ENCODE measurements at places on chromosomes 1 and 21.

DNA sequence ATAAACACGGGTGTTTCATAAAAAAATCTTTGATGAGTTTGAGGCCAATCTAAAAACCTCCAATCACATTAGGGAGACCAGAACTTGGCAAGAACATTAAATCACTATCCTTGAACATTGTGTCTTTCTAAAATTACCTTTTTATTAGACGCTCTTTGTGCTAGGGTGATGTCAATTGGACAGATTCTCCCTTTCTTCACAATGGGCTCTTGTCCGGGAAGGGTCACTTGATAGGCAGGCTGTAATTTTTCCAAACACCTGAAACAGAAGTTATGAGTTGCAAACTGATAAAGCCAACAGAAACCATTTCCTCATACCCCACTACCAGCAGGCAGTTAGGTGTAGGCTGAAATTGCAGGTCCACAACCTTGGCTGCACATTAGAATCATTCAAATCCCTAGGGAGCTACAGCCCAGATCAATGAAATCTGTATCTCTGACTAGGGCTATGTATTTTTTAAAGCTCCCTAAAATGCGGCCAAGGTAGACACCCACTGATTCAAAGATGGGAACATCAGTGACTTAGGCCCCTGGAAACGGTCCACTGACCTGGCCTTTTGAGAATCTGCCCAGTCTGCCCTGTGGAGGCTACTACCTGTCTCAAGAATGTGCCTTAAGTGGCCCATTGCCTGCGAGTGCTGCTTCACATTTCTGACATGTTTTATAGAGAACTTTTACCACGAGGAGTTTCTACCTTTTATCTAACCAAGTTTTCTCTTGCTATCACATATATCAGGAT lies 16.5 kb downstream of the EIF2D start:
- DNase-seq: no peak

DNA sequence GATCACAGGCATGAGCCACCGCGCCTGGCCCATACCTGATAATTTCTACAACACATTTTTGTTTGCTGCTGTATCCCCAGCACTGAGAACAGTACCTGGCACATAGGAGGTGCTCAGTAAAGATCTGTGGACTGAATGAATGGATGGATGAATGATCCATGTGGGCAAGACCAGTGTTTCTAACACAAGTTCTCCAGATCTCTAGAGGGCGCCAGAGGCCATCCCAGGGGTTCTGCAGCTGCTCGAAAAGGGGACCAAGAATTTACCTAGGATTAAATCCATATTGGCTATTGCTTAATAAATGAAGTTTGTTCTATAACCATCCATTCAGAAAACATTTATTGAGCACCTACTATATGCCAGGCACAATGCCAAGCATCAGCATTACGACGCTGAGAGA lies 167.7 kb downstream of the ACTL8 start:
- DNase-seq: peak; percentile 39

- peak; percentile 60 for DNase-seq
These were observed 34.9 kb downstream of the CDC14A start for GRCh38 chr1:100387209-100387608.

DNA sequence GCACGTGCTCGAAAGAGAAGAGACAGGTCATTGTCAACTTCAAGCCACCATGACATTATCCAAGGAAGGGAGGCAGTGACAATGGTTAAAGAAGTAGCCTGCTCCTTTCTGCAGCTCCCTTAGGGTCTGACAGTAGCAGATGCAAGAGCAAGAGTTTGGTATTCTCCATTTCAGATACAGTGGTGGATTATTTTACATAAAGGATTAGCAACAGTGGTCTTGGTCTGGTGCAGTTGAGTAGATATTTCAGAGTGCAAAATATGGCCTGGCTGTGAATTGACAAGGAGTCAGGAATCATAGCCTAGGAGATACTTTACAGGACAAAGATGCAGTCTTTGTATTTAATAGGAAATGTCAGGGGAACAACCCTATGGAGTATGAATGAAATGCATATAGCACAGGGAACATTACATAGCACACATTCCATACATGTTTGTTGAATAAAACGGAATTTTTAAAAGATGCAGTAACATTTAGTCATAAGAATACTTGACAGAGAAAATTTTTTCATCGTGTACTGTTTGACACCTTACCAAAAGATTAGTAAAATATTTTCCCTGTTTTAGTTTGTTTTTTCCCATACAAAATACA lies 41.8 kb downstream of the CHRM3 start:
- peak; percentile 26 for DNase-seq

- DNase-seq: no peak
These were observed 27.1 kb downstream of the AK2 start for GRCh38 chr1:33009561-33009960.

- peak; percentile 84 for DNase-seq
These were observed 196.8 kb upstream of the LMO4 start for GRCh38 chr1:87131809-87132283.

GRCh38 chr1:152481869-152482664 lies 28.5 kb upstream of the LCE5A start:
- no peak for DNase-seq

- DNase-seq: no peak
These were observed 229.5 kb downstream of the TOMM20 start for GRCh38 chr1:234899041-234899729.

DNA sequence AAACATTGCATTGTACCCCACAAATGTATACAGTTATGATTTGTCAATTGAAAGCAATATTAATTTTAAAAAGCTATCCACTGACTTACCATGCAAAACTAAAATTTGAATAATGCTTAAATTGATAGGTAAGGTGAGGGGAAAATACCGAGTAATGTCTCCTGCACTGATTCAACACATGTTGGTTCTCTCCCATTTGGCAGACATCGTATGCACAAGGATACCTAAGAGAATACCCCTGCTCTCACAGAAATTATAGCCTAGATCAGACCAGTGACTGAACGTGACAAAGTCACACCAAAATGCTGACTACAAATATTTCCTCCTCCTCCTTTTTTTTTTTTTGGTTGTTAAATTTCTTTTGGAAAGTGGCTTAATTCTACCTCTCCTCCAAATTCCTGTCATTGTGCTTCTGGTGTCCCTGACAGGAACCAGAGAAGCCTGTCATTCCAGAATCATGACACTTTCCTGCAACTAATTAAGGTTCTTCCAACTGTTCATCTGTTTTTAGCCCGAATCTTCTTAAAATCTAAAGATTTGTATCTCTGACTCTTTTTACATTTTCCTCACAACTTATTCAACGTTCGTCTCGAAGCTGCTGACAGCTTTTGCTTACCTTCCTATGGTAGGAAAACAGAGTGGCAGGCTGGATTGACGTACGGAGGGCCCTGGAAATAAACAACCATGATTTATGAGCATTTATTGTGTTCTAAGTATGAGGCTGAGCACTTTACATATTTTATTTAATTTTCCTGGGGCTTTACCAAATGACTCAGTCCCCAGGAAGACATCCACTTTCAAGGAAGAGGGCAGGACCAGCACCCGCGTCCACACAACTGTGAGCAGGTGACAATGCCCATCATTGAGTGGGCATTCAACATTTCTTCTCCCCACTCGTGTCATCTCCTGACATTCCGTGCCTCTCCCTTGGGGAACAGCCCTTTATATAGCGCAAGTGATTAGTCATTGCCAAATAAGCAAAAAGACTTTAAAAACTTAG lies 57.9 kb upstream of the KCNE2 start:
- peak; percentile 55 for DNase-seq

GRCh38 chr1:233672732-233673131 lies 58.8 kb downstream of the KCNK1 start:
- no peak for DNase-seq

DNA sequence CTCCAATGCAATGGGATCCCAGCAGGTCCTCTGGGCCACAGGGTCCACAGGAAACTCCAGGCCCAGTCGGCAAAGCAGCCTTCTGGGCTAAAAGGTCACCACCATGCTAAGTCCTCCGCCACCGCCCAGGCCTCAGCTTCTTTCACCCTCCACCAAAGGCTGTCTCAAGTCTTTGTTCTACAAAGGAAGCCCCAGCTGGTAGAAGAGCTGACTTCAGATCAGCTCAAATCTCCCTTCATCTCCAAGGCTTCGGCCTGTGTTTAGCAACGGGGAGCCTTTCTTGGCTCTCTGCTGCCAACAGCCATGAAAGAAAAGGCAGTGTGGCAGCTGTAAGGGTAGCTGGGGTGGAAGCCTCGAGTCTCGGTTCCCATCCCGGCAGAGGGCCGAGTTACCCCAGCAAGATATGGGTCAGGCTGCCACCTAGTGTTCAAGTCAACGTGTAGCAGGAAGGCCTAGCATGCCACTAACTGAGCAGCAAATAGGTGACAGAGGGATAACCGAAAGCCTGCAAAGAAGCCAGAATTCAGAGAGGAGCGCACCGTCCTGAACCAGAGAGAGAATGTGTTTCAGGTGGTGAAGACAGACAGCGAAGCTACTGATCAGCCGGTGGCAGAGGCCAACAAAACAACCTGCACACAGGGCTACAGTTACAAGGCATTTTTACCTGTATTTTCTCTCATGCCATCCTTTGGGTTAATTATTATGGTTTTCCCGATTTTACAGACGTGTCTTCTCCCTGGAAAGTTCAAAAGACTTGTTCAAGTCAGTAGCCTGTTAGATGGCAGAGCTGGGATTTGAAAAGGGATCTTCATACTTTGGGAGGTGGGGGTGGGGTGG lies 26.8 kb upstream of the CRNN start:
- peak; percentile 60 for DNase-seq

DNA sequence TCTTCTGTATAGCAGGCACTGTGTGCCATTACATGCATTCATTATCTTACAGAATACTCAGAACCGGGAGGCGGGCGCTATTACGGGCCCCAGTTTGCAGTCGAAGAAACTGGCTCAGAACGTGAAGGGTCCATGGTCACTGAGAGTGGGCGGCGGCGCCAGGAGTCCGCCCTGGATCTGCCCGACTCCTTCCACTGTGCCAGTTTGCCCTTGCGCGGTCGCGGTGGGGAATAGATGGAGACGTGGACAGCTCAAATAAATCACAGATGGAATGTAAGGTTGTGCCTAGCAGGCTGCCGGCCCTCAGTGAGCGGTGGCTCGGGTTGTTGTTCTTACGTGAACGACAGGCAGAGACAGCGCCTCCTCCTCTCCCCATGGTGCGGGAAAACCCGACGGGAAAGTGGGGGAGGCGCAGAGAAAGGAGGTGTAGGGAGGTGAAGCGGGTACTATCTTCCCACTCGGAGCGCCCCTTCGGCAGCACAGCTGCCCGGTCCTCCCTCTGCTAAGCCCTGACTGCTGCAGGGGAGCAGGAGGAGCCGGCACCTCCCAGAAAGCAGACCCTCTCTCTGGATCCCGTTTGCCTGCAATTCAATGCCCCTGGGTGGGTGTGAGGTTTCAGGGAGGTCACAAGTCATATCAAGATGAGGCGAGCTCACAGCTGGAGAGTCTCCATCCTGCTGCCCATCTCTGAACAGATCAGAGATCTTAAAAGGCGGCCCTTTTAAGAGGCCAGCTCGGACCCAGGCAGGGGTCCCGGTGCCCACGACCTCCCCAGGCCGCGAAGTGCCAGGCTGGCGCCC lies 1.1 kb downstream of the COL9A2 start:
- DNase-seq: peak; percentile 51

DNA sequence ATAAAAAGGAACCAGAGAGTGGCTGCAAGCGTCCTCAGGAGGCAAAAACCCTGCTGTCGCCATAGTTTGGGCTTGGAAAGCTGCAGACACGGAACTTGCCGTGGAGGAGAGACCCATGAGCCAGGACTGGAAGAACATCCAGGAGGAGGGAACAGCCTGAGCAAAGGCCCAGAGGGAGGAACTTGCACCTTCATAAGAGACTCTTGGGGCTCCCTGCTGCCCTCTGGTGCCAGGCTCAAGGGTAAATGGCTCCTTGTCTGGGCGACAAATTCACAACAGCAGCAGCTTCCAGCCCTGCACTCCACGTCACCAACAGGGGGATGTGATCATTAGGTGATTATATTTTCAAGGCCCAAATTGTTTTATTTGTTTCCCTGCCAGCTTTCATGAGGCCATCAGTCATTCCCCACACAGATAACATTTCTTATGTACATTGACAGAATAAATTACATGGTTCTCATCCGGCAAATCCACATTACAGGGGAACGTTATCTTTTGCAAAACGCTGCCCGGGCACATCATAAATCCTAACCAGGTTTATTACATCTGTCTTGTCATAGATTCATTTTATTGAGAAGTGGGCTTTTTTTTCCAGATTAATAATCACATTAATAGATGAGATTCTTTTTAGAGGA lies 143.0 kb upstream of the GRIK3 start:
- DNase-seq: no peak

GRCh38 chr1:68470388-68470970 lies 20.7 kb upstream of the RPE65 start:
- peak; percentile 23 for DNase-seq

DNA sequence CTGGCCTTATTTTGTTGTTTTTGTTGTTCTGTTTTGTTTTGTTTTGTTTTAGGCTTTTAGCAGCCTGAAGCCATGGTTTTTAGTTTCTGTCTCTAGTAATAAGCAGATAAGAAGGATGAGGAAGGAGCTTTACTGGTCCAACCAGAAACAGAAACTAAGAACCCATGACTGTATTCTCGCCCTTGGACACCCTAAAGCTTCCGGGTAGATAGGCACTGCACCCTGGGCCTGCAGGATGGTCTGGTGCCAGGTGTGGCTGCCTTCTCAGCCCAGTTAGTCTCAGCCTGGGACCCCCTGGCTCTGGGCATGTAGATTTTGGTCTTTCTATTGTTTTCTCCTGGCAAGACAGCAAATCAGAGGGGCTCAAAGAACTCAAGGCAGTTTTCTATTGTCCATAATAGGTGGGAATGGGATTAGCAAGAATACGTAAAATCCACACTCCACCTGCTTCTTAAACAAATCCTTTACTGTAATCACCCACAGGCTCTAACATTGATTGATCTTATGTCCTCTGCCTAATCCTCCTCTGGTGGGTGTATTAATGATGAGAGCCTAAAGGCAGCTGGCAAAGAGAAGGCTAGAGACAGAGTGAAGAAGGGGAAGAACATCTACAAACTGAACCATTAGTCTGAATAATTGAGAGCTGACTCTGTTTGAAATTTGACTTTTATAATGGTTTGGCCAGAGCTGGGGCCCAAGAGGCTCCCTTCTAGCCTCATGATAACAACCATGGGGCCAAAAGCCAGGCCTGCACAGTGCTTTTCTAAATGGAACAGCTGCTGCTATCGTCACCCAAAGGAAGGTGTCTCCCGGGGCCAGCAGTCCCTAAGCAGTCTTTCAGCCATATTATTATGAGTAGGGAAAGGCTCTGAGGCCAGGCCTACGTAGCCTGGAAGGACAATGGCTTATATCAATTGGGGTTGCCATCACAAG lies 106.8 kb upstream of the ATP1A1 start:
- DNase-seq: no peak

- no peak for DNase-seq
These were observed 607.9 kb downstream of the PTPRC start for GRCh38 chr1:199246716-199247115.

DNA sequence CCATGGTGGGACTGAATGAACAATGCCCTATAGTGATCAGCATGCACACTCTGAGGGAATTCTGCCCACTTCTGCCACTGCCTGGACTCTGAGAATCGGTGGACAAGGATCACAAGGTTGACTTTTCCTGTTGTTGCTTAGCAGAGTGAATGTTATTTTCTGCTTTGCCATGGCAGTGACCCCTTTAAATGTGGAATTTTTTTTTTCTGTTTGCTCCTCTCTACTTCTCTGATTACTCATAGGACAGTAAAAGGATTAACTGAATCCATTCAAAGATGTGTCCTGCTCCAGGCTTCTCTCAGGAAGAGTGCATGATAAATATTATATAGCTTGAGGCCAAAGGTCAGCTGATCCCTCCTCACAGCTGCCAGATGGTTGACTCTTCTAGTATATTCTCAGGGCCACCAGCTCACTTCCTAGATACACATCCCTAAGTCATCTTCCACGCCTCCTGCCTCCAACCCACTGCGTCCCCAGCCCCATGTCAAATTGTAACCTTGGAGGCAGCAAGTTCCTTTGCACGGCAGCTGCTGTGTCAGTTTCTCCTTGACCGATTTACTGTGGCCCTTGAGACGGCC lies 74.0 kb upstream of the RALGPS2 start:
- peak; percentile 86 for DNase-seq

GRCh38 chr1:63937461-63938022 lies 163.7 kb downstream of the ROR1 start:
- DNase-seq: no peak

Measured in umbilical cord (tissue), 2 donors.